CD4-positive, alpha-beta T cell treated with Interleukin-2 at 100 ng/mL for 4 hours (primary cell): ENCODE measurements at places on chromosomes 1 and 21.

- no peak for DNase-seq
Measured at GRCh38 chr1:225361176-225361575, 66.7 kb downstream of the LBR start.

DNA sequence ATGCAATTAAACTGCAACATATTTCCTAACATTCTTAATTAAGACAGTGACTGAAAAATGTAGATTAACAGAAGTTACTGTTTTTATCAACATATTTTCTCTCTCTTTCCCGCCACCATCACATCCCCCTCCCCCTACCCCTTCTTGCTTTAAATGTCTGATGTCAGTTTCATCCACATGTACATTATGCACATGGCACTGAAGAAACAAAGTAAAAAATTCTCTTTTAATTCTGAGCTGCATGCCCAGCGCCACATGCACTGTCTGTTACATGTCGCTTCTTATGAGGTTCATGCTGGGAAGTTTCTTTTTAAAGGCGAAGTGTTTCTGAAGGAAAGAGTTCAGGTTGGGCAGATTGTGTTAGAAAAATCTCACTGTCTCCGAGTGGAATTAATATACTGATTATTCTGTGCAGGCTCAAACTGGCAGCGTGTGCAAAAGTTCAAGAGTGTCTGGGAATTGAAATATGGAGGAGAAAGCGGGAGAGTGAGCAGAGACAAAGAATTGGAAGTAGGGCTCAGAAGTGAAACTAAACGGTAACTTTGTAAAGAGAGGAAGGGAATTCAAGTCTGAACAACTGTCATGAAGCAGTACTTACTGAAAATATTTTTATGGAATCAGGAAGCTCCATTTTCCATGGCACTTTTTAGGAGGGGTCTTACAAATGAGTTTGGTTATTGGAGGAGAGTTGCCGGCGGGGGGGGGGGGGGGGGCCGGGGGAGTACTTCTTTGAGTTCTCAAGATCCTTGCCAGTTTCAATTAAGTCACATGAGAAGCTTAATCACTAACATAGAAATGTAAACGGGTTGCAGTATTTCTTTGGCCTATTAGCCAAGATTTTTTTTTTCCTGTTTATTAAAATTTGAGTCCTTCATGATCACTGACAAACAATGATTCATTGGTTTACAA, 217.6 kb downstream of the SDCCAG8 start:
- DNase-seq = no peak

- no peak for DNase-seq
Measured at GRCh38 chr21:29504751-29505321, 206.1 kb downstream of the BACH1 start.

GRCh38 chr1:169249611-169250010, 118.0 kb downstream of the NME7 start:
- no peak for DNase-seq

GRCh38 chr1:46489638-46490405, at the start of gene DMBX1:
Gene DMBX1, plus strand, starts transcription at chr1:46489836. Its CDS starts 17,175 bp downstream, at chr1:46507011.
- DNase-seq = peak; percentile 7

DNA sequence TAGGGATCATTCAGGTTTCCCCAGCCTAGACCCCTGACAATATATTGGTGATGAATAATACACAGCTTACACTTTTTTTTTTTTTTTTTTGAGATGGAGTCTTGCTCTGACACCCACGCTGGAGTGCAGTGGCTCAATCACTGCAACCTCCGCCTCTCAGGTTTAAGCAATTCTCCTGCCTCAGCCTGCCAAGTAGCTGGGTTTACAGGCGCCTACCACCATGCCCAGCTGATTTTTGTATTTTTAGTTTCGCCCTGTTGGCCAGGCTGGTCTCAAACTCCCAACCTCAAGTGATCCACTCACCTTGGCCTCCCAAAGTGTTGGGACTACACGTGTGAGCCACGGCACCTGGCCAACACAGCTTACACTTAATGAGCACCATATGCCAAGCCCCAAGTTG, 7.2 kb downstream of the VASH2 start:
- DNase-seq = no peak

- no peak for DNase-seq
Measured at GRCh38 chr21:40422896-40423635, 423.9 kb downstream of the DSCAM start.

DNA sequence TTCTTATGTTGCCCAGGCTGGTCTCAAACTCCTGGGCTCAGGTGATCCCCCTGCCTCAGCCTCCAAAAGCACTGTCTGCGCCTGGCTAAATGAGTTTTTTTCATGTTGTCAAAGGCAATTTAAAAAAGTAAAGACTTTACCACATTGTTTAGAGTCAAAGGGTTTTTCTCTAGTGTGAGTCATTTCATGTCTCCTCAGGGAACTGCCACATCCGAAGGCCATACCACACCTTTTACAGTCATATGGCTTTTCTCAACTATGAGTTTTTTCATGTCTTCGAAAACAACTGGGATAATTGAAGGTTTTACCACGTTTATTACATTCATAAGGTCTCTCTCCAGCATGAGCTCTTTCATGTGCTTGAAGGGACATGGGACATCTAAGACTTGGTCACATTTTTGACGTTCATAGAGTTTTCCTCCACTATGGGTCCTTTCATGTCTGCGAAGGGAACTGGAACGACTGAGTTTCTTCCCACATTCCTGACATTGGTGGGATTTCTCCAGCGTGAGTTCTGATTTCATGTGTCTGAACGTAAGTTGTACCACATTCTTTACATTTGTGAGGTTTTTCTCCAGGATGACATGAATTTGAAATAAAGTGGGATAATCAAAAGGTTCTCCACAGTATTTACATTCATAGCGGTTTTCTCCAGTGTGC, 65.6 kb downstream of the UCHL5 start:
- DNase-seq = no peak

DNA sequence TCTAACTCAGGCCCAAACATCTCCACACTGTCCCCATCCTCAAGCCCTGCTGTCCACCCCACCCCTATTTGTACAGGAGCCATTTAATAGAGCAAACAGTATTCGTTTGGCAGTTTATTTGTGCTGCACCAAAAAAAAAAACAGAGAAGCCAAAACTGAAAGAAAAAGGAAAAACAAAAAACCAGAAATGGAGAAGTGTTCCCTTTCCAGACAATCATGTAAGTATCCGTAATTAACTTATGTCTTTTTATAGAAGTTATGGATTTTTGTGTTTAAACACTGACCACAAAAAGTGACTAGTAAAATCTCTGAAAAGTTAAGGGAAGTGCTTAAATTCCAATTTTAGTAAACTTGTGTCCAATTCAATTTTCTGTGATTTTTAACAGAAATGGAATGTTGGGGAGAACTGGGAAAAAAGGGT, 40.4 kb upstream of the ZBTB18 start:
- DNase-seq = no peak

GRCh38 chr1:211643324-211644212, 31.9 kb downstream of the NEK2 start:
- DNase-seq = no peak

DNA sequence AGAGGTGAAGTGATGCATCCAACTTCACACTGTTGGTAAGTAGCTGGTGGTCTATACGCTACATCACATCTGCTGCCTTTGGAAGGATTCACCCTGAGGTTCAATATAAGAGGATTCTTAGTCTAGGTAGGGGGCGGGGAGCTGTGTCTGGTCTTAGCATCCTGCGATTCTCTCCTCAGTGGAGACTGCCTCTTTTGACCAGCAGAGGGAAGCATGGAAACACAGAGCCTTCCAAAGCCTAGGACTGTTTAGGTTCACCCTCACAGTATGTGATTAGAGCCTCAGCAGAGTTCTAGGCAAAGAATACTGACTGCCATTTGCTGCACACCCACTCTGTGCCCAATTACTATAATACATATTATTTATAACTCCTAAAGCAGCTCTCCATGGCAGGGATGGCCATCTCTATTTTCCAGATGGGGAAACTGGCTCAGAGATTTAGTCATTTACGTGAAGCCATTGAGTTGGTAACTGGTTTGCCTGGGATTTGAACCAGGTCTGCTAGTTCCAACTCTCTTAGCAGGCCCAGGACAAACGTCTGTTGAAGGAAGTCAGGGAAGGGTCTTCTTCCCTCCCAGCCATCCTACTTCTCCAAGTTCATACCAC, 28.9 kb upstream of the EFCAB14 start:
- no peak for DNase-seq

- DNase-seq = no peak
Measured at GRCh38 chr1:224777180-224777579, 152.3 kb upstream of the DNAH14 start.

GRCh38 chr1:201299968-201300367, 16.7 kb downstream of the PKP1 start:
- no peak for DNase-seq

DNA sequence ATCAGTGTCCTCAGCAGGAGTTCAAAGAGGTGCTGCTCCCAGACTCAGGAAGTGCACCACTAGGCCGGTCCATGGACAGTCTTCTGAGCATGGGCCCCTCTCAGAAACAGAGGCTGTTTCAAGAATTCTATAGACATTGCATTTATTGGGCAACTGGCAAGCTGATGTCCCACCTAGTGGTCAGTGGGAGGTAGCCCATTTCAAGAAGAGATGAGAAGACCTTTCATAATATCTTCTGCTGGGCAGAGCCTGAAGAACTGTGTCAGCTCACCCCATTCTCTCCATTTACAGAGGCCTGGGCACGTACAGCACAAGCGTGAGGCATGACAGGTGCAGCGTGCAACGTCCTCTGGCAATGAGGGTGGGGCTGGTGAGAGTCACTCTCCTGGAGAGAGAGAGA, 216.0 kb downstream of the DYRK1A start:
- DNase-seq = peak; percentile 7

GRCh38 chr1:218394416-218394815, 49.3 kb downstream of the TGFB2 start:
- no peak for DNase-seq

- no peak for DNase-seq
Measured at GRCh38 chr1:228918335-228918734, 183.1 kb downstream of the RHOU start.

- DNase-seq = no peak
Measured at GRCh38 chr1:10528066-10529014, 53.6 kb downstream of the PEX14 start.

GRCh38 chr1:90210633-90211491, 216.0 kb downstream of the ZNF326 start:
- no peak for DNase-seq

DNA sequence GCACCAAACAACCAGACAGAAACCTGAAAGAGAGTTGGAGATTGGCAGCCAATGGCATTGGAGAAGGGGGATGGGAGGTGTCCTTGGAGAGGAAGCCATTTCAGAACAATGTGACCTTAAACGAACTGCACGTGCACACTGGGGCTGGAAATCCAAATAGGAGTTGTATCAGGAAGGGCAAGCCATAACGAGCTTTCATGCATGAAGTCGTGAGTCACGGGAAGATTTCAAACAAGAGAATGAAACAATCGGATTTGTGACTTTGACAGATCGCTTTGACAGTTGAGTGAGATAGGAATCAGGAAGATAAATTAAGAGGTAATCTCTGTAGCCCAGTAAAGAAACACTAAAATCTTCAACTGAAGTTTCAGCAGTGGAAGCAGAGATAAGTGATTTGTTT, 445.8 kb upstream of the ZP4 start:
- DNase-seq = no peak

- no peak for DNase-seq
Measured at GRCh38 chr1:19260211-19261138, 8.9 kb downstream of the MRTO4 start.

DNA sequence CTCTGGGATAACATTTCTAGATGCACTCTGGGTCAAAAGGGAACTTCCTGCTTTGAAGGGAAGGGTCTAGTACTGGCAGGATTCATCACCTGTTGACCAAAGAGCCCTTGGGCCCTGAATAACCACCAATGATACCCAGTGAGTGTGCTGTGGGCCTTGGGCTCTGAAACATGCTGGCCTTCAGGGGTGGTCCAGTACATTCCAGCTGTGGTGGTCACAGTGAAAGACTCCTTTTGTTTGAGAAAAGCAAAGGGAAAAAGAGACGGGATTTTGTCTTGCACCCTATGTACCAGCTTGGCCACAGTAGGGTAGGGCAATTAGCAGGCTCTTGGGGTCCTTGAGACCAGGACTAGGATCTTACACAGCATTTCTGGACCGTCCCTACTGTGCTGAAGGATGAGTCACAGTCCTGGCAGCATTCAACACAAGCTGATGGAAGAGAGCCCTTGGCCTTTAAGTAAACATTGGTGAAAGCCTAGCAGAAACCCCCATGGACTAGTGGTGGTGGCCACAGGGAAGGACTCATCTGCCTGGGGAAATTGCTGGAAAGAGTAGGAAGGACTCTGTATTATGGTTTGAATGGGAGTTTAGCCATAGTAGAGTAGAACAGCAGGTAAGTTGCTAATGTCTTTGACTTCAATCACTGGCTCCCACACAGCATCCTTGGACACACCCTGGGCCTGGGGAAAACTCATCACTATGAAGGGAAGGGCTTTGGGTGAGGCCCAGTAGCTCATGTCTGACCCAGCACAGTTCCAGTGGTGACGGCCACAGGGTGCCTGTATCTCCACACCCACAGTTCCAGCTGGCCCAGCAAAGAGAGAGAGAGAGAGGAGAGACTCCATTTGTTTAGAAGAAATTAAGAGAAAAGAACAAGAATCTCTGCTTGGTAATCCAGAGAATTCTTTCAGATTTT, 87.5 kb downstream of the COL24A1 start:
- DNase-seq = no peak

DNA sequence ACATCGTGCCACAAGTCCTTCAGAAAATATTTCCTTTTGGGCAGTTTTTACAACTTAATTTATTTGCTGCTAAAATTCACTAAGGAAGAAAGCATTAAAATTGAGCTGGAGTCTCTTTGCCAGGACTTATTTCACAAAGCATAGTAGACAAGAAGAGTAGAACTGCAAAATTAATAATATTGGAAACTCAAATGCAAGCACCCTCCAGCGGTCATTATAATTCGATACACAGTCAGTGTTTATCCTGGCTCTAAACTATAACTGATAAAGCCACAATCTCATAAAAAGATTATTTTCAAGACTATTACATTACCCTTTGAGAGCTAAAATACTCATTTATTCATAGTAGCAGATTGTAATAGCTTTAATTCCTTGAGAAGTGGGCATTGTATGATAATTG, 655.4 kb downstream of the RWDD3 start:
- no peak for DNase-seq

DNA sequence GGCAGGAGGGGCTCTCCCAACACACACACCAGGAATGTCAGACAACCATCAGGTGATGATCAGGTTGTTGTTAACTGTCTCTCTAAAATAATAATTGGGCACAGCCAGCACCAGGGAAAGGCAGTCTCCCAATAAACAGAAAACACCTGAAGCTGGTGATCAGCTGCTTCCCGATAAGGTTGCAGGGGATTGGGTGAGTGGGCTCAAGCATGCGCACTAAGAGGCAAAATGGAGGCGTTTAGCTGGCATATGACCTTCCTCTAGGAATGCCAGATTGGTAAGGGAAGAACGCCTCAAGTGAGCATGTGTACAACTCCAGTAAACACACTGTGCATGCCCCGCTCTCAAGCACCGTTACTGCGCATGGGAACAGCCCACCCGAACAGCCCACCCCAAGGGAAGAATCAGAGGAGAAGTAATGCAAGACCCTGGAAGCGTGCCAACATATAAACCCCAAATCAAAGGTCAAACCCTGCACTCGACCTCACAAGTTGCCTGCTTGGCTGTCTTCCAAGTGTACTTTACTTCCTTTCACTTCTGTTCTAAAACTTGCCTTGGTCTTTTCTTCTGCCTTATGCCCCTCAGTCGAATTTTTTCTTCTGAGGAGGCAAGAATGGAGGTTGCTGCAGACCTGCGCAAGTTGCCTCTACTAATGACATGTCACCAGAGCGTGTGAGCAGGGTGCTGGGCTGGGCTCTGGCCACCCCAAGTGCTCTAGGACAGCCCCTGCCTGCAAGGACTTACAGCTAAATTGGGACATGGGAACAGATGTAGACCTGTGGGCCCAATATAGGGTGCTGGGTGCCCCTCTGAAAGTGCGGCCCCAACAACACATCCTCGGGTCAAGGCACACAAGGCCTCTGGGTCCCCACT, 200.8 kb downstream of the RHOU start:
- no peak for DNase-seq
